ENCODE measurements at places on chromosomes 3 and 15.

DNA sequence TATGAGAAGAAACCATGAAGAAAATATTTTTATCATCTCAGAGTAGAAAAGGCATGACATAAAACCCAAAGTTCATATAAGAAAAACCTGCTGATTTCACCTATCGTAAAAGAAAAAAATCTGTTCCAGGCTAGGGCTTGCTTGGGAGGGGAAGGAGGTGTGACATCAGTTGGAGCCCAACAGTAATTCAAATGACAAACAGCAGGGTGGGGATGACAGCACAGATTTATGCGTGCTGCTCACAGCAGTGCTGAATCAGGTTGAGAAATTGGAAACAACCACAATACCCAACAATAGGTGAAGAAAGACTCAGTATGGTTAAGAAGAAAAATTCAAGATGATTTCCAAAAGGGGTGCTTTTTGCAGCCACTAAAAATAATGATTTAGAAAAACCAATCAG, 172.4 kb downstream of the PDE8A start:
- no peak for DNase-seq

DNA sequence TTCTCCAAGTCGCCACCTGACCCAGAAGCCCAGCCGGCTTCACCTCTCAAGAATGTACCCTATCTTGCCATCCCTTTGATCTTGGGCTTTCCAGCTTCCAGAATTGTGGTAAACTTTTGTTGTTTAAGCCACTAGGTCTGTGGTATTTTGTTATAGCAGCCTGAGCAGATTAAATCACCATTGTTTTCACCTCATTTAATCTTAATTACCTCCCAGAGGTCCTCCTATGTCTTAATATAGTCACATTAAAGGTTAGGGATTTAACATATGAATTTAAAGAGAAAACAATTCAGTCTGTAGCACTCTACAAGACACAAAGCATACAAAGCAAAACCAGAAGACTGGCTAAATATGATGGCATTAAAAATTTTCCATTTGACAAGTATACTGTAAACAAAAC, 123.4 kb upstream of the CADM2 start:
- DNase-seq: no peak

- no peak for DNase-seq
Measured at GRCh38 chr15:100339999-100340398, 1.8 kb downstream of the ADAMTS17 start.

- DNase-seq: no peak
Measured at GRCh38 chr3:117238806-117239205, 529.2 kb downstream of the TUSC7 start.

GRCh38 chr3:10387881-10388609, 67.1 kb upstream of the SEC13 start:
- no peak for DNase-seq

- DNase-seq: no peak
Measured at GRCh38 chr3:189235214-189235613, 63.4 kb downstream of the TPRG1 start.

DNA sequence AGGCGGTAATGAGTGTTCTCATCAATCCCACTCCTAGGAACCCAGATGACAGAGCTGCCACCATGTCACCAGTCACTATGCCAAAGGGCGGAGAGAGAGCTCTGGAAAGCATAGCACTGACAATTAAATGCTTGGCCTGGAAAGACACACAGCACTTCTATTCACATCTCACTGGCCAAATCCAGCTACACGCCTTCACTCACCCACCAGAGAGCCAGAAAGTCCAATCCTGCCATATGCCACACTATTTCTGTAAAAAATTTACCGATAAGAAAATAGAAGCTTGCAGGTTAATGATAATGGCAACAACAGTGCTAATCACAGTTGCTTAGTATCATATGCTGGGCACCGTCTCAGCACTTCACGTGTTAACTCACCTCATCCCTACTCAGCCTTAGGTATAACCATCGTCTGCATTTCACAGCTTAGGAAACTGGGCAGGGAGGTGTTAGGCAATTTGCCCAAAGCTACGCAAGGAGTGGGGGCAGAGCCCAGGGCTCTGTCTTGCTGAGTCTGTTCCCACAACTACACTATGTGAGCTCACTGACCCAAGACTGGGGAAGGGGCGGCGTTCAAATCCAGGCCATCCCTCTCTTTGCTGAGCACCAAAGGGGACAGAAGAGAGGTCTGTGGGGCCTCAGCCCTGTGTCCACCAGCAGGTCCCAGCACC, 16.5 kb downstream of the KLHL25 start:
- DNase-seq: no peak

GRCh38 chr15:60539016-60539415, 60.1 kb upstream of the ICE2 start:
- DNase-seq: no peak
